SK-N-MC (cell line): ENCODE measurements at places on chromosomes 11 and 22.

- no peak for DNase-seq
Measured at GRCh38 chr11:98729118-98729517, 291.6 kb upstream of the CNTN5 start.

GRCh38 chr22:42473484-42474193, 41.4 kb upstream of the NFAM1 start:
- peak; percentile 51 for DNase-seq

DNA sequence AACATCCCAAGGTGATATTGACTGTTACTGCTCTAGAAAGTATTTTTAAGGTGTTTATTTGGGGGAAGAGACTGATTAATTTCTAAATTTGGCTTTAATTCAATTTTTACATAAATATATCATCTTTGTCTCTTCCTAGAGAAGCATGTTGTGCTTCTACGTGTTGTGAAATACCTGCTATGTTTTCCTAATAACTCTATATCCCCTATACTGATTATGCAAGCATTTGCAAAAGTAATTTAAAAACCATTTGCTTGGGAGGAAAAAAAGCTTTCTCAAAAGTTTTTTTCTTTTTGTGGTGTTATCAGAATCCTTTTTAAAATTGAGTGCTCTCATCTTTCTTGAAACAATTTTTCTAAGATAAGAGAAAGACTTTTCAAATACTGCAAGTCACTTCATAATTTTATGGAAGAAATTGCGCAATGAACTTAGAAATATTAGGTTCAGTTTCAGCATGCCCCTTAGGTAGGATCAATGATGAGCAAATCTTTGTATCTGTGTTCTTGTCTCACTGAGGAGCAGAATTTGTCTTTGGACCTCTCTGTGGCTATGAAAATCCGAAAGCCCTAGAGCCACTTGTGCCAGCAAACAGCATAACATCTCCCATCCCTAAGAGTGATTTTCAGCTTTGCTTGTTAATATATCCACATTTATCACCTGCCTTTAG, 7.4 kb upstream of the BLID start:
- no peak for DNase-seq

GRCh38 chr11:110200241-110200640, 96.2 kb downstream of the RDX start:
- no peak for DNase-seq

DNA sequence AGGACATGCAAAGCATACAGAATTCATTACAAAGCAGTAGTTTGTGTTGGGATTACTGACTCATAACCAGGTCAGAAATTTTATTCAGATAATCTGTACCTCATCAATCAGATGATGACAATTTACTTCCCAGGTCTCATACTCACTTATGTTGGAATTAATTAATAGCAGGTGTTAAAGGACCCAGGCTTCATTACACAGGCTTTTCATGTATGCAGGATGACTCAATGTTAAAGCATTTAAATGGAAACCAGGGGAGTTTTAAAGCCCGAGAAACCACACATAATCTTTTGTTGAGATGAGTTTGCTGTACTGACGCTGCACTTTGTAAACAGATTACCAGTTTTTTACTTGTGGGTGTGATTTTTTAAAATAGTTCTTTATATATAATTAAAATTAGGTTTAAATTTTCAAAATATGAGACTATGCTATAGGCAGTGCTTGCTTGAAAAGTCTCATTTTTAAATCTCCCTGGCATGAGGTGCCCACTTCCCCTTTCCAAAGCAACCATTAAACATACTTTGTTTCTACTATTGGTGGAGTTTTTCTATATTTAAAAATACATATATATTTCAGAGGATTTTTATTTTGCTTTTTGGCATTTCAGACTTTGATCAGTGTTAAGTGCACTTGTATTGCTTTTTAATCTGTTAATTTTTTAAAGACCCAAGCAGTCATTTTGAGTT, 41.0 kb downstream of the CEP57 start:
- peak; percentile 6 for DNase-seq

GRCh38 chr11:13062115-13062514, 53.0 kb downstream of the RASSF10 start:
- no peak for DNase-seq

- no peak for DNase-seq
Measured at GRCh38 chr11:5154657-5155056, at the start of gene OR52A1. OR52A1 (minus strand) TSS chr11:5154757; CDS start chr11:5152369, 2,388 bp downstream.

GRCh38 chr22:49575703-49576081, 252.0 kb downstream of the BRD1 start:
- no peak for DNase-seq

GRCh38 chr11:1481483-1481825, 5.1 kb downstream of the MOB2 start:
- DNase-seq: no peak

DNA sequence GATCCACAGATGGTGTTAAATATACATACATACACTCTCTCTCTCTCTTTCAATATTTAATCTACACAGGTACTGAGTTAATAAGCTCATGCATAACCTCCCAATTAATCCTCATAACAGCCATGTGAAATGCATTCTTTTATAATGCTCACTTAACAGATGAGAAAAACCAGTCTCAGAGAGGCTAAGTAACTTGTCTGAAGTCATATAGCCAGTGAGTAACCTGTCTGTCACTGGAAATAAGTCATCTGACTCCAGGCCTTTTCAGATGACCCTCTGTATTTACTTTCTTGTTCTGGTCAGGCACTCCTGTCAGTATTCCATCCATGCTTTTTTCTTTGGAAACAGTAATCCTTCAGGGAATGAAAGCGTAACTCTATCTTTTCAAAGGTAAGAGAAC, 594.0 kb upstream of the TENM4 start:
- DNase-seq: no peak

DNA sequence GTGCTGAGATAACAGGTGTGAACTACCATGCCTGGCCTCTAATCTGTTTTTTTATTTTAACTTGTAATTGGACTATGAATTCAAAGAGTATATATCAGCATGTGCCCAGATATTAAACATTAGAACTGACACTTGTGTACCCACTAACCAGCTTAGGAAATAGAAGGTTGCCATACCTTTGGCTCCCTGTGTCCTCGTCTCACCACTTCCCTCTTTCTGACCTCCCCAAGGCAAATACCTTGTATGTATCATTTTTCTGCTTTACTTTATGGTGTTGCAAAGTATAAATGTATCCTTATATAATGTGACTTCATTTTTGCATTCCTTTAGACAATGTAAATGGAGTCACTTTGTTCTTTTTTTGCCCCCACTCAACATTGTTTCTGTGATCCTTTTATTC, 9.1 kb downstream of the PPP6R3 start:
- no peak for DNase-seq

GRCh38 chr22:50206599-50206998, 5.8 kb downstream of the SELENOO start:
- no peak for DNase-seq

- no peak for DNase-seq
Measured at GRCh38 chr11:108324587-108324986, 101.7 kb downstream of the ATM start.

GRCh38 chr11:111391328-111392124, 12.5 kb upstream of the POU2AF1 start:
- no peak for DNase-seq

DNA sequence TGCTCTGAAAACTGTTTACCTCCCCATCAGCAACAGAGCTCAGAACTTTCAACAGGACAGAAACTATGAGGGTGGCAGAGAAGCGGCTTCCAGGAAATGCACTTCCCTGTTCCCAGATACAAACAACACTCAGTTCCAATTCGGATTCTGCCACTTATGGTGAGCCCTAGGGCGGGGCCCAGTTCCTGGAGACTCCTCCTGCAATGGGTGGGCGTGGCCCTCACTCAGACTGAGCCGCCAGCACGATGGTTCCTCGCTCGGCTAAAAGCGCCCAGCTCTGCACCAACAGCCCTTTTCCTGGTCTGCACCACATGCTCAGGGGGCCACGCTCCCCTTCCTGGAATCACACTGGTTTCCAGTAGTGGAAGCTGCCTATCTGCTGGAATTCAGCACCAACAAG, 314.1 kb downstream of the CTTN start:
- no peak for DNase-seq

GRCh38 chr11:61841636-61842527, 13.8 kb downstream of the FADS2 start:
- DNase-seq: no peak

GRCh38 chr11:14414470-14415461, 55.8 kb upstream of the RRAS2 start:
- DNase-seq: no peak

- DNase-seq: no peak
Measured at GRCh38 chr11:44290208-44290607, 19.7 kb downstream of the ALX4 start.

- DNase-seq: no peak
Measured at GRCh38 chr11:126405906-126406305, 50.4 kb downstream of the ST3GAL4 start.

GRCh38 chr22:40855979-40856512, 393 bp downstream of the ST13 start:
- no peak for DNase-seq

DNA sequence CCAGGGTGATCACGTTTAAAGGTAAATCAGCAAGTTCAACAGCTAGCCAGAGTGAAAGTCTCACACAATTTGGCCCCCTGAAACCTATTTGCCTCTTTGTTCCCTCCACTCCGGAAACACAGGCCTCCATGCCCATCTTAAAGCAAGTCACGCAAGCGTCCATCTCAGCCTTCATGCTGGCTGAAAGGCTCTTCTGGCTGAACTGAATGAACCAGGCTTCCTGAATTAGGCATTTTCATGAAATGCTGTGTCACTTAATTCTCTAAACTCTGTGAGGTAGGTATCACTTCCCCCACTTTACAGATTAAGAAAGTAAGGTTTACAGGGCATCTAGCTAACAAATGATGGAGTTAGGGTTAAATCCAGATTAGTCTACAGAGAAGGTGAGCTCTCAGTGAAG, 1.4 kb downstream of the SLC25A17 start:
- no peak for DNase-seq

DNA sequence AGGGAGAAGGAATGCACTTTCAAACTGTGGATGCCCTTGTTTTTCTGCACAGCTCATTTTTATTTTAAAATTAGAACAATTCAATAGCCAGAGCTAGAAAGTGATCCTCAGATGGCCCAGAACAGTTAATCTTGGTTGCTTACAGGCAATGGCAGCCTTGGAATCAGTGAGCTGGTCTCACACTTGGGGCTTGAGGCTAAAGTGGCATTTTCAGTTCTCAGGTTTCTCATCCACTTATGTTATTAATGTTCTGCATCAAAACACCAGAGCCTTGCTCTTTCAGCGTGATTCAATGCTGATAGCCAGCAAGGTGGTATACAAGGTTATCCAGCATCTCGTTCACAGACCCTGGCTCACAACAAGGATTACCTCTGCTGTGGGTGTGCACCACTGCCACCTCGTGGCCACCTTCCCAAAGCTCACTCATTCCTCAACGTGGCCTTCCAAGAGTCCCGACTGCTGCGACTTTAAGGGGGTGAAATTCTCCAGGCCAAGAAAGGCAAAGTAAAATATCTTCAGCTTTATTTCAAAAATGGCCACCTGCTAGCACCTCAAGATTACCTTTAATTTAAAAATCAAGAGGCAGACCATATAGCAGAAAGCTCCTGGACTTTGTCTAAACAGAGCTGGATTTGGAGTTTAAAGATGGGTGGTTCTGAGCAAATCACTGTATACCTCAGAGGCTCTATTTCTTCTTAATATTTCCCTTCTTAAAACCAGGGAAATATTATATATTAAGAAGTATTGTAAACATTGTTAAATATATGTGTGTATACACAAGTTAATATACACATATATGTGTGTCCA, 34.2 kb upstream of the FSHB start:
- peak; percentile 1 for DNase-seq

DNA sequence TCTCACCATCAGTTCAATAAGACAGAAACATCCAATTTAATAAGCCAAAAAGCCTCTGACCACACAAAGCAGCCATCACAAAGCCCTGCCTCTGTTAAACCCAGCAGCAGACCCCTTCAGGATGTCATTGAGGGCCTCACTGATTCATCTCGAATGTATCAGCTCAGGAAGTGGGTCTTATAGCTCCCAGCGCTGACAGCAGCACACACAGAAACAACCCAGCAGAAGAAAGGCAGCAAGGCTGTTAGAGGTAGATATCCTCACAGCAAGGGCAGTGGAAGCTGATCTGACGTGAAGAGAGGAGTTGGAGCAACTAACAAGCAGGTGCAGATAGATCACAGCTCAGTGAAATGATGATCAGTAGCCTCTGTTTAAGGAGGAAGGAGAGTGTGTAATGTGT, 86.2 kb upstream of the NCAM1 start:
- no peak for DNase-seq

DNA sequence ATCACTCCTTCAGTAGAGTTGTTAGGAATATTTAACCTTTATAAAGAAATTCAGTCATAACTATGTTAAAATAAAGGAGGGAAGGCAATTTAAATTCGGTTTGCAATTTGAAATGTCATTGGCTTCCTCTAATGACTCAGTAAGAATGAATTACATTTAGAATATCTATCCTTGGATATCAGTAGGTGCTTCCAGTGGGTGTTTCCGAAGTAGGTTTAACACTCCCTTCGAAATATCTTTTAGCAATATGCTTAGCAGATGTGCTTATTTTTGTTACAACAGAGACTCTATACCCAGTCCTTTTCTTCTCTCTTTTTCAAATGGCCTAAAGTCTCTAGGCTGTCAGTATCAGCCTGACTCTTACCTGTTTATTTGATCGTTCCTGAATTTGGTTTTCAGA, 103.7 kb upstream of the RASSF10 start:
- DNase-seq: no peak

GRCh38 chr22:46063846-46064227, 86.5 kb upstream of the PPARA start:
- no peak for DNase-seq

GRCh38 chr11:91299980-91300379, 924.6 kb upstream of the FAT3 start:
- no peak for DNase-seq

- no peak for DNase-seq
Measured at GRCh38 chr11:64744544-64745188, 724 bp upstream of the RASGRP2 start.

GRCh38 chr11:71428861-71429435, 19.2 kb downstream of the DHCR7 start:
- DNase-seq: no peak

DNA sequence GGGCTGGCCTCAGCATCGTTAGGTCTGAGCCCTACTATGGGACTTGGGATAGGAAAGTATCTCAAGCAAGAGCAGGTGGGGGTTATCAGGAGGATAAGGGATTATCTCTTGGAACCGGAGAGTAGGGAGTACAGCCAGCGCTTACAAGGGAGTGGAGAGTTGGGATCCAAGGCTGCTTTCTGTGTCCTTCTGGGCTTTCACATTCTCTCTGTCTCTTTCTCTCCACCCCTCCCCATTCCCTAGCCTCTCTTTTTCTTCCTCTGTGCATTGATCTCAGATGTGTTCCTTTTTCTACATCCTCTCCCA, 170.2 kb downstream of the BUD13 start:
- no peak for DNase-seq

- DNase-seq: no peak
Measured at GRCh38 chr11:83102834-83103233, 31.1 kb upstream of the RAB30 start.

GRCh38 chr11:103980108-103980507, 56.3 kb upstream of the DDI1 start:
- no peak for DNase-seq

GRCh38 chr22:38946771-38947170, 10.6 kb upstream of the APOBEC3A start:
- no peak for DNase-seq

- no peak for DNase-seq
Measured at GRCh38 chr11:67507242-67507863, 609 bp downstream of the CDK2AP2 start.
